Renal cortex interstitium (tissue), 15 donors: ENCODE measurements at places on chromosomes 13 and 19. TPM values are rescaled to one million over a fixed set of nuclear protein-coding genes. Genes with fewer than 3 reads are reported as not detected.
A peak's percentile ranks its signal among the peaks of the same experiment; 100 is the strongest.

DNA sequence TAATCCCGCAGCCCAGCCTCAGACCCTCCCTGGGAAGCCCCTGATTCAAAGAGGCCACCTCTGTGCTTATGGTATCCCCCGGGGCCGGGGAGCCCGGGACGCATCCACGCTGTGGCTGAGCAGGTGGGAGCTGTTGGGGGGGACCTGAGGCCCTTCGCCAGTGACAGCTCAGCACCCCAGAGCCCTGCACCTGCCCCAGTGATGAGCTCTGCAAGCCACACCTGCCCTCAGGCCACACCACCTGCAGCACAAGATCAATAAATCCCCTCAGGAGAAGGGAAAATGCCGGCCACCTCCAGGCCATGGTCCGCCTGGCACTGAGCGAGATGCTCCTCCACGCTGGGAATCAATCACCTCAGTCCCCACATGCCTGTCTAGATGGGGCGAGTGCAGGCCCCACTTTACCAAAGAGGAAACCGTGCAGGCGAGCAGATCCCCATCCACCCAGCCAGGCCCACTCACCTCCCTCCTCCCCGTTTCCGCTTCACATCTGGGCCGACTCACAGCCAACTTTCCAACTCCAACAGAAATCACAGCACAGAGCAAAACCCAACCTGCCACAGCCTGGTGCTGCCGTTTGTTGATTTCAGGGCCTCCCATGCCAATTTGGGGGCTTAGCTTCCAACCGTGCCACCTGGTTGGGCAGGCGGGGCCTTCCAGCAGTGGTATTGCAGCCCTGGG lies 12.8 kb downstream of the MOB3A start:
- no peak for DNase-seq

GRCh38 chr19:44890366-44891015 lies 563 bp upstream of the TOMM40 start:
- DNase-seq = peak; percentile 100

The ZIK1 gene
- 19.3 TPM for polyA plus RNA-seq

GRCh38 chr19:16584248-16585093 lies 12.3 kb upstream of the SLC35E1 start:
- DNase-seq = peak; percentile 52

GRCh38 chr19:21940684-21941083 lies 70.1 kb downstream of the ZNF208 start:
- no peak for DNase-seq

DNA sequence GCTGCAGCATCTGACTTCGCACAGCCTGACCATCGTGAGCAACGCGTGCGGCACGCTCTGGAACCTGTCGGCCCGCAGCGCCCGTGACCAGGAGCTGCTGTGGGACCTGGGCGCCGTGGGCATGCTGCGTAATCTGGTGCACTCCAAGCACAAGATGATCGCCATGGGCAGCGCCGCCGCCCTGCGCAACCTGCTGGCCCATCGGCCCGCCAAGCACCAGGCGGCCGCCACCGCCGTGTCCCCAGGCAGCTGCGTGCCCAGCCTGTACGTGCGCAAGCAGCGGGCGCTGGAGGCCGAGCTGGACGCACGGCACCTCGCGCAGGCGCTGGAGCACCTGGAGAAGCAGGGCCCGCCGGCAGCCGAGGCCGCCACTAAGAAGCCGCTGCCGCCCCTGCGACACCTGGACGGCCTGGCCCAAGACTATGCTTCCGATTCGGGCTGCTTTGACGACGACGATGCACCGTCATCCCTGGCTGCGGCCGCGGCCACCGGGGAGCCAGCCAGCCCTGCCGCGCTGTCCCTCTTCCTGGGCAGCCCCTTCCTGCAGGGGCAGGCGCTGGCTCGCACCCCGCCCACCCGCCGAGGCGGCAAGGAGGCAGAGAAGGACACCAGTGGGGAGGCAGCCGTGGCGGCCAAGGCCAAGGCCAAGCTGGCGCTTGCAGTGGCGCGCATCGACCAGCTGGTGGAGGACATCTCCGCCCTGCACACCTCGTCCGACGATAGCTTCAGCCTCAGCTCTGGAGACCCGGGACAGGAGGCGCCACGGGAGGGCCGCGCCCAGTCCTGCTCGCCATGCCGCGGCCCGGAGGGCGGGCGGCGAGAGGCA lies 13.6 kb downstream of the C19orf25 start:
- peak; percentile 45 for DNase-seq

- DNase-seq = peak; percentile 36
Measured at GRCh38 chr19:17718947-17719711, at the start of gene MAP1S. Gene MAP1S (plus strand): TSS chr19:17719480. CDS start chr19:17719503, 23 bp downstream.

GRCh38 chr13:32036126-32036695 lies 4.6 kb downstream of the FRY start:
- DNase-seq = no peak

The RYR1 gene
- 4.4 TPM for polyA plus RNA-seq
